ENCODE measurements at places on chromosomes 2 and 18.

GRCh38 chr2:64797881-64798575, 144.3 kb upstream of the SERTAD2 start:
- DNase-seq: no peak

DNA sequence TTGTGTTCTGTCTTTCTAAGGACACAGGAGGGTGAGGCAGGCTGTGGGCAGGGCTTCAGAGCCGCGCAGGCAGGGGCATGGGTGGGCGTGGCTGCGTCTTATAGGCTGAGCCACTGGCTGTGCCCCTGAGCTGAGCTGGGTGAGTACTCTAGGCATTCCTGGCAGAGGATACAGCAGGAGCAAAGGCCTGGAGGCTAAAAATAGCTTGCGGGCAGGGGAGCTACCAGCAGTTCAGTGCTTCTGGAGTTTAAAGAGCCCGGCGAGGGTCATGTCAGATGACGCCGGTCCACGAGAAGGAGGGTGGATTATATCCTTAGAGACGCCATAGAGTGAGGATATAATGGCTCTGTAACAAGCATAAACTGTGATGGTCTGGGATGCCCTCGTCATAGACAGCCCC, 31.5 kb upstream of the PDIA6 start:
- DNase-seq: no peak

DNA sequence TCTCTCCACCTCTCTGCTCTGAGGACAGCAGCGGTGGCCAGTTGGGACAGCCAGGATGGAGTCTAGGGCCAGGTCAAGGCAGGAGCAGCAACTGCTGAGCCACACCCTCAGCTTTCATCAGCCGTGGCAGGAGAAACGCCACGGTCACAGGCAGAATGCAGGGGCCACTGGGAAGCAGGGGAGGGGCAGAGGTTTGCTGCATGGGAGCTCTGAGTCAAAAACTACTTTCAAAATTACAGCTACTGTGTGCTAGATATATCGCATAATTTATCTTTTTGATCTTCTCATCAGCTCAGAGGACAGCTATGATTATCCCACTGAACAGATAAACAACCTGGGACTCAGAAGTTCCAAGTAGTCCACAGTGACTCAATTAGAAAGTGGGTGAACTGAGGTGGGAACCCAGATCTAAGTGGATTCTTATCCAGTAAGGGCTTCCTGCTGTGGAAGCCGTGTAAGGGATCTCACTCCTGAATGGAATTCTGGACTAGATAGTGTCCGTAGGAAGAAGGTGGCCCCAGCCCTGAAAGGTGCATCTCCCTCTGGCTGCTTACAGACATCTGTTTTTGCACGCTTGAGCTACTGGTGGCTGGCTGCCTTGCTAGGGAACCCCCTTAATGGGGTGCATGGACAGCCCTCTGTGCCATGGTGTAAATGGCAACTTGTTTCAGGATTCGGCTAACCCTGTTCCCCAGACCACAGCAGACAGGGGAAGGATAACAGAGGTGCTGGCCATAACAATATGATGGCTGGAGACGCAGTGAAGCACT, 194.6 kb upstream of the SMAD2 start:
- peak; percentile 61 for DNase-seq

DNA sequence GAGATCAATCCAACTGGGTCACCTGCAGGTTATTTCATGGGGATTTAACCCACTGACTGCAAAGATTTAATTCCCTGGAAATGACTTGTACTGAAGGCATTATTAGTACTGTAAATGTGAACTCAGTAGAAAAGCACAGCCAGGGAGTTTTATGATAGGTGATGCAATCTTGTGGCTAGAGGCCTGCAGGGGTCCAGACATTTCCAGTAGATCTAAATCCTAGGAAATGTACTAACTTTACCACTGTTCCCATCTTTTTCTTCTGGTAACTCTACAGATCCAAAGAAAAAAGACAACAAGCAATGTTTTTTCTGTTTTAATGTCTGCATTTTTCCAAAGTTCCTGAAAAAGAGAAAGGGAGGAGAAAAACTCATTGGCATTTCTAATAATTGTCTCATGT, 500.1 kb downstream of the ARHGAP15 start:
- no peak for DNase-seq

DNA sequence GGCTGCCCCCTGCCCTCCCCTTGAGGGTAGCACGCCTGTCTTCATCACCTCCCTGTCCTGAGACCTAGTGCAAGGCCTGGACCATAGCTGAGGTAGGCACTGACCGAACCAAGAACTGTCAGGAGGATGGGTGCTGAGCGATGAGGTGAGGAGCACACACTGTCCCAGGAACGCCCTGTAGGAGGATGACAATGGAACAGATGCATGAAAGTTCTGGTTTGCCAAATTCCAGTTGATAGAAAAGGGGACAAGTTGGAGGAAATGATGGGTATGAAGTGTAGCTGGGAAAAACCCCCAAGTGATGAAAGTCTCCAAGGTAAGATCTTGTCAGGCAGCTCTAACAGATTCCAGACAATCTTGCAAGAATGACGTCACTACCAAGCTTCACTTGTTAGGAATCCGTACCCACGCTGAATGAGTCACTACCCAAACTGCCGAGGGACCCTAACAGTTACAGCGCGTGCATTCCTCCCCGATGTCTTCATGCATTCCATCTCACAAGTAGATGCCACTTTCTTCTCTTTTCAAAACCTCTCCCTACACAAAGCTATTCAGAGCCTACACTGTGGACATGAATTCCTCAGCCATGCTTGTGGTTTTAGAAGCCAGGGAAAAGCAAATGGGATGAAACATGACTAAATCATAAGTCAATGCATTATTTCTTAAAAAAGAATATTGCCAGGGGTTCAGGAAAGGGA, 27.6 kb downstream of the MRPL33 start:
- DNase-seq: no peak

- no peak for DNase-seq
Measured at GRCh38 chr18:77191071-77191751, 58.4 kb upstream of the GALR1 start.

DNA sequence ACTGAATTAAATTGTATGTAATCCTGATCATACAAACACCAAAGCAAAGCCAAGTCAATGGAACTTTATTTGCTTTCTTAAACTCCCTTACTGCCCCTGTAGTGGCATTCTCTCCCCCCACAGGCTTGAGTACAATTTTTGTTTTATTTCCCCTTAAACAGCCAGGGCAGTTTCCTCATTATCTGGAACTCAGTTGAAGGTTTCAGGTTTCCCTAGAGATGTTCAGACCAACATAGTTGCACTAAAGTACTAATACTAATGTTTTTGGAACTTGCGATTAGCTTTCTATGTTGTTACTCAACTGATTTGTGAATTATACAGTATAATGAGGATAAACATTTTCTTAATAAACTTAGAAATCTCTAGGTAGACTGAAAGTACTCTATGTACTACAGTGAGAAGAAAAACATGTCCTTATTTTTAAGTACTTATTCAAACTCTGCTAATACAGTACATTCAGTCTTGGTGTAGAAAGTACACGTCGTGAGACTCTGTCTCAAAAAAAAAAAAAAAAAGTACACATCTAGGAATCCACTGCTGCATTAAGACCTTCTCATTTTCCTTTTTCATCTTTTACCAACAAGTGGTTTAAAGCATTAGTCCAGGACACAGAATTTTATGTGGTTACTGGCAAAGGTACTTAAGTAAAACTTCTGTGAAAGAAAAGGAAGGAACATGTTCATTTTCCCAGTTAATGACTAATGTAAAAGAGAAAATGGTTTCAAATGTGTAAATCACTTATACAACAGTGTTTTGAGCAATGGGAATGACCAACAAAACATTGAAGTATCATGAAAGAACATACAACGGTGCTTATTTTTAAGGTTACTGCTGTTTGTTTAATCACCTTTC, 209.5 kb upstream of the SMAD7 start:
- DNase-seq: no peak

GRCh38 chr2:148829618-148830017, 45.4 kb upstream of the KIF5C start:
- DNase-seq: no peak

DNA sequence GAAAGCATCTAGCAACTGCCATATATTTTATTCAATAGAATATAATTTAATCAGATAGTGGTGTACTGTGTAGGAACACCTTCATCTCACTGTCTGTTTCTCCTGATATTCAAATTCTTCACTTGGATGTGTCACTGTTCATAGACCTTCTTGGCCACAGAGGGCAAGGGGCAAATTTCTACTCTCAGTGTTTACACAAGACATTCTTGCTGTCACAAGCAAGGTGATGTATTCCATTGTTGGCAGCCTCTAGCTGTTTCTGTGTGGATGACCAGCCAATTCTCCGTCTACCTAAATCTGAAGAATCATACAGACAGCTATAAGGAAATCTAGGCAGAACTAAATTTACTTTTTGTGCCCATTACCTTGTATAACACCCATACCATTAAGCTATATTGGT, 948.3 kb downstream of the CNTNAP5 start:
- no peak for DNase-seq

DNA sequence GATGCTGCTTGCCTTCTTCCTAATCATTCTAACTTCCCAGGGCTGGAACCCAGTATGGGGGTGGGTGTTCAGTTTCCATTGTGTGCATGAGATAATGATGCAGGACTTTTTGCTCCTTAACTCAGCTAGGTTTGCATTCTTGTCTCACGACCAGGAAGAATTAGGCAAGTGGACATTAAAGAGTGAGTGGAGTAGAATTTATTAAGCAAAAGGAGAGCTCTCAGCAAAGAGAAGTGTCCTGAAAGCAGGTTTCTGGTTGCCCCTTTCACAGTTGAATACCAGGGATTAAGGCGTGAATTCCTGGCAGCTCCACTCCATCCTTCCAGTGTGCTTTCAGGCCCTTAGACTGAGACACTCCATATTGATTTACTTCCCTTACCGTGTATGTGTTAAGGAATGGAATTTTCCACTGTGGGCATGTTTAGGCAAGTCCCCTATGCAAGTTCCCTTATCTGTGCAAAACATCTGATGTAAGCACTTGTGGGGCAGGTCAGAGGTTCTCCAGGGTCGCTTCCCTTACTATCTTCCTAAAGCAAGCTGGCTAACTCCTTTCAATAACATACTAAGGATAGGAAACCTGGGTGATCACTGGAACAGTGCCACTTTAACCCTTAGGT, 126.5 kb downstream of the GPR39 start:
- DNase-seq: no peak

GRCh38 chr2:65393743-65394422, 38.5 kb downstream of the SPRED2 start:
- no peak for DNase-seq

DNA sequence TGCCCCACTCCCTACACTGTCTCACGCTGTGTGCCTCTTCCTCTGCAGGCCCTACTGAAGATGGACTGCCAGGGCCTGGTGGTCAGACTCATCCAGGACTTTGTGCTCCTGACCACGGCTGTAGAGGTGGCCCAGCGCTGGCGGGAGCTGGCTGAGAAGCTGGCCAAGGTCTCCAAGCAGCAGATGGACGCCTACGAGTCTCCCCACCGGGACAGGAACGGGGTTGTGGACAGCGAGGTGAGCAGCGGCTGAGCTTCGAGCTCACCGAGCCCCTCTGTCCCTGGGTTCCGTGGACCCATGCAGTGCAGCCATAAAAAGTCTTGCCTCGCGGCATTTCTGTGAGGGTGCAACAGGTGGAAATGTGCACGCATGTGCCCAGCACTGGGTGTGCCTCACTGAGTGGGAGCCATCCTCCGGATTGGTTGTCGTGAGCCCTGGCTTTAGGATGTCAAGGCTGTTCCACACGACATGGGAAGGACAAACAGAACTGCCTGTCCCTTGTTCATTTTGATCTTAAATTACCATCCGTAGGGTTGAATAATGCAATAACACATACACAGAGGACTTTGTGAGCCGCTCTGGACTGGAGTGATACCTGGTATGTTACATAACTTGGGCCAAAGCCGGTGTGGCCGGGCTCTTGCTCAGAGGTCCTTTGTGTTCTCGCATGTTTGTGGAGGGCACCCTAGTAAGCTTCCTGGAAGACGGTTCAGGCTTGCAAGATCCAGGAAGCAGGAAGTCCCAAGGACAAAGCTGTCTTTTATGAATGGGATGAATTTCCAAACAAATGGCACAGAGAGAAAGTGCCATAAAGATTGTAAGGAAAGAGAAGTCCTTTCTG, 100.9 kb downstream of the SH3BP4 start:
- no peak for DNase-seq

GRCh38 chr2:55163274-55163721, 68.8 kb downstream of the CLHC1 start:
- DNase-seq: no peak
